CD4-positive, alpha-beta T cell treated with Interleukin-17A for 1 hour (primary cell): ENCODE measurements at places on chromosomes 7 and 10.

GRCh38 chr10:43939389-43939938, 290.8 kb upstream of the ZNF32 start:
- no peak for DNase-seq

- no peak for DNase-seq
Observed at GRCh38 chr7:100367676-100368613, 5.3 kb upstream of the PILRA start.

GRCh38 chr10:70277396-70278030, 6.3 kb downstream of the NPFFR1 start:
- DNase-seq, result no peak

DNA sequence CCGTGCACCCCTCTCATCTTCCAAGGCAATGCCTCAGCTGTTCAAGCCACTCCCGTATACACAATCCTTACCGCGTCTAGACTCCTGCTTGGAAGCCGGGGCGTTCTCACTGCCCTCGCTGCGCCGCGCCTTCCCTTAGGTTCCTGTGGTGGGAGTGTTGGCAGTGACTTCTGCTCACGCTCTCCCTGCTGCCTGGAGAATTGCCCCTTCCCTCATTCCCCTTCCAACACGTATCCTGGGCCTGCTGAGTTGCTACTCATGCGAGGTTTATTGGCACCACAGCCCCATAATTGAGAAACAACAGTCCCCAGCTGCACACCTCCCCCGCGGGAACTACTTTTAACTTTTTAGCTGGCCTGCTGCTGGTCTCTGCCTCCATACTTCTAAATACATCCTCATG, 31.9 kb downstream of the RBM17 start:
- no peak for DNase-seq

DNA sequence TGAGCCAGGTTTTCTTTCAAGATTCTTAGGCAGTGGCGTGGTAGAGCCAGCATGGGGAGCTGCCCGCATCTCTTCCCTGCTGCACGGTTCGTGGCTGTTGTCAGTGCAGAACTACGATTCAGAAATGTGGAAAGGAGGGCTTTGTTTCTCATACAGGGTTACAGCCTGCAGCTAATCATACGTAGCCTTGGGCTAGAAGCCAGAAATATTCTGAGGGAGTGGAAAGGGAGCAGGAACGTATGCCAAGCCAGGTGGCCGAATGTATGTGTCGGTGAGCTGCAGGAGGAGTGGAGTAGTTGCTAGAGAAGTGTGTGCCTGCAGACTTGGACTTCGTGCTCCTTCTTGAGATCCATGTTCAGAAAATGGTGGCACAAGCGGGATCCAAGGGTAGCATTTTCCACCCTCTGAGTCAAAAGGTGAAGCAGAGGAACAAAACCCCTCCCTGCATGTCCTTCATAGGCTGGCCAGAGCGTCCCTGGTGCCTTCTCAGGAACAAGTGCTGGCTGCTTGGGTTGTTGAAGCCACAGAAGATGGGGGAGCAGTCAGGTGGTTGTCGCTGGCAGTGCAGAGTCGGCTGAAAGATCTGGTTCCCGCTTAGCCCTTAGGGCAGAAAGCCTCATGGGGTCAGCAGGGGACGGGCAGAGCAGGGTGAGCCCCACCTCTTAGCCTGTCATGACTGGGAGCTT, 40.9 kb downstream of the LANCL2 start:
- DNase-seq, result no peak

DNA sequence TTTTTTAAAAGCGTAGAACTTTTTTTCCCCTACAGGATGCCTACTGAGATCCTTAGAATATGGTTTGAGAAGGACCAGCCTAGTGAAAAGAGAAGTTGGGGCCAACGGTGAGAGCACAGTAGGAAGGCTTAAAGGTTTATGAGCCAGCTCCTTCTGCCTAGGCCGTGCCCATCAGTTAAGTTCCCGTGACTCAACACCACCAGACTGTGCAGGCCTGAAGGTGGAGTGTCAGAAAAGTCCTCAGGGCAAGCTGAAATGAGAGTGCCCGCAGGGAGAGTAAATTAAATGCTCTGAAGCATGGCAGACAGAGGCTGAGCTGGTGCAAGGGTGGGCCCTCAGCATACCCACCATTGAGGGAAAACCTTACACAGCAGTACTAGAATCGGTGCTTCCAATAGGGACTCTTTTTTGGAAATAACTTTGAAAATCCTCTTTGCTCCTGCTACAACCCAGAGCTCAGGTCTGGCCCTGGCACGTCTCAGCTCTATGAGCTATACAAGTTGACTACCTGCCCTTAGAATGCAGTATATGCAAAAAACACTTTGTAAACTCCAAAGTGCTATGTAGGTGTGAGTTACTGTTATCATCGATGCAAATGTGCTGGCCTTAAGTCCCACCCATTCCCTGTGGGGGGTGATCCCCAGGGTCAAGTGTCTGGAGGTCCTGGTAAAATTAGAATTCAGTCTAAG, 15.2 kb upstream of the C10orf67 start:
- DNase-seq, result no peak

- no peak for DNase-seq
Observed at GRCh38 chr7:67912437-67912836, 915.8 kb downstream of the TYW1 start.

DNA sequence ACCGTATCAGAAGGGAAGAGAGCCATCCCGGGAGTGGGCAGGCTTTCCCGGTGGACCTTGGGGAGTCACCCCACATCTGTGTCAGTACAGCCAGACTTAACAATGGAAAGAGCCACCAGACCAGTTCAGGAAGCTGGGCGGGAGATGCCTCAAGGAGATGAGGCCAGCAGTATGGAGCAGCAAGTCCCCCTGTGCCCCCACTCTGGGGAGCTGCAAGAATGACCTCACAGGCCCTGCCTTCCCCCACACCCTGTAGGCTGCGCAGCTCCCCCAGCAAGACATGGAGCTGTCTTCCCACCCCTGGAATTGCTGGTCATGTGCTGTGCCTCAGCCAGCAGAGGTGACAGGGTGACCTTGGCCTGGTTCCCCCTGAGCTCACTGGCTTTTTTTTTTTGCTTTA, 76.8 kb upstream of the INSIG1 start:
- no peak for DNase-seq

GRCh38 chr7:12519682-12520009, 50.9 kb upstream of the SCIN start:
- no peak for DNase-seq

DNA sequence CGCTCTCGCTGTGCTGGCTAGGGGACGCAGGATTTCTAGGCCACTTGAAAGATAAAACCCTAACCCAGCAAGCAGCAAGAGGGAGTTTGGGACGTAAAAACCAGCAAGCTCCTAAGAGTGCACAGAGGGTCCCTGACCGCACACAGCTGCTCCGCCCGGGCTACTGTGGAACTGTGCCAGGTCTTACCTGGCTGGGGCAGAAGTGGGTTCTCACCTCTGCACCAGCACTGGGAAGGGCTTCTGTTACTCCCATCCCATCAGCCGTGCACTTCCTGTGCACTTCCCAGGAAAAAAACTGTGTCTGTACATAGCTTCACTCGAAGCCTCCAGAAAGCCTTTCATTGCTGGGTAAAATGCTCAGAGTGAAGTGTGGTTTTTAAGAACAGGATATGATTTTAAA, 45.9 kb upstream of the PTF1A start:
- DNase-seq, result no peak

- no peak for DNase-seq
Observed at GRCh38 chr10:317271-317769, 182.1 kb downstream of the ZMYND11 start.

GRCh38 chr10:28761084-28761846, 83.9 kb downstream of the BAMBI start:
- no peak for DNase-seq

- DNase-seq, result no peak
Observed at GRCh38 chr7:100582041-100582579, 3.8 kb downstream of the LRCH4 start.

DNA sequence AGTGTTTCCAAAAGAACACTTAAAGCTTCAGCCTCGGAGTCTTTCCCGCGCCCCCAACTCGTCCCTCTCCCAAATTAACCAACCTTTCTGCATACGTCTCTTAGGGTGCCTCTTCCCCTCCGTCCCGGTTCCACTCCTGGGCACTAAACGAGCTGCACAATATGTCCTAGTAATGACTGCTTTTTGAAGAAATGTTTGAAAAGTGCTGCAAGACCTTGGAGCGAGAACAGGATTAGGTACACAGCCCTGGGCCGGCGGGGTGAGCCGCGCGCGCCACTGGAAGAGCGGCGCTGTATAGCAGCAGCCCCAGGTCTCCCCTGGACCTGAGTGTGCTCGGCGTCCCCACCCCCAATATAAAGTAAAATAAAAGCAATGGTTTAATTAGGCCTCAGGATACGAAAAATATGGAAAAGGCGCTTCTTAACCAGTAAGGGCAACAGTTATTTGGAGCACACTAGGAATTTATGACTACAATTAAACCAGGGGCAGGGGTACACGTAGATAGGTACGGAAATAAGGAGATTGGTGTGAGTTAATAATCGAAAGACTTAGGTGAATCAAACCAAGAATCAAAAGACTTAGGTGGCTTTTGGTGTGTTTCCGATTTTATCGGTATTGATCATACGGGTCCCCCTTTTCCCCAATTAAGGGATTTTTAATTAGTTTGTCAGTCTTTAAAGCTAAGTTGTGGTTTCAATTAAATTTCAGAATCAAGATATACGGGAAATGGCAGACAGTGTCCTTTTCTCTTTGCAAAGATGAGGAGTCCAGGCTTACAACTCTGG, 1.9 kb downstream of the TET1 start:
- no peak for DNase-seq

DNA sequence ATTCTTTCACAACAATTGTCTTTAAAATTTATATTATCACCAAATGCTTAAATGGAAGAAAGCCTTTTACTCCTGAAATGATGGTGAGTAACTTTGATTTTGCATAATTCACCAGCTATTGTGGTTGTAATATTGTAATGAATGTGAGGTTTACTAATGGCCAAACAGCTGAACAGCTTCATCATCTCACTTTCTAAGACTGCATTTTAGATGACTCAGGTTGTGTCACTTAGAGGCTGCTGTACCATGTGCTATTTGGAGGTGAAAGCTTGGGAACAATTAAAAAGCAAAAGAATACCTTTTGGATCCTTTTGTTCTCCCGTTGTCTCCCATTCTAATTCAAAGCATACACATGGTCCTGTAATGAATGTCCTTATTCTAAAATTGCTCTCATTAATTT, 604.0 kb upstream of the PFKP start:
- no peak for DNase-seq

- DNase-seq, result no peak
Observed at GRCh38 chr10:120508393-120508792, 51.4 kb downstream of the PLPP4 start.

DNA sequence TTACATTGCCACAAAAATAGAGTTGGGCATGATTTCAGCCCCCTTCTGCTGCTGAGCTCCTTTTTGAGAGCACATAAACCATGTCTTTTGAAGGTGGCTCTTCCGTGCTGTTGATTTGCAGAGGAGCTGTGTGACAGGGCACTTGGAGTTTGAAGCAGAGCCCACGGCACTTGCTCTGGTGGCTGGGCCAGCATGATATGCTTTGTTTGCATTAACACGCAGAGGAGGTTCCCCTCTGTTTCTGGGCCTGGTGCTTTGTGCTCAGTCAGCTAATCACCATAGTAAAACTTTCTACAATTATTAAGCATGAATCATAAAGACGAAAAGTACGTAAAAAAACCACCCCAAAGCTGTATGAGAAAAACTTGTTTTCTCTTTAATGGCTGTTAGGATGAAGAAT, 40.1 kb downstream of the RBM33 start:
- DNase-seq, result no peak

DNA sequence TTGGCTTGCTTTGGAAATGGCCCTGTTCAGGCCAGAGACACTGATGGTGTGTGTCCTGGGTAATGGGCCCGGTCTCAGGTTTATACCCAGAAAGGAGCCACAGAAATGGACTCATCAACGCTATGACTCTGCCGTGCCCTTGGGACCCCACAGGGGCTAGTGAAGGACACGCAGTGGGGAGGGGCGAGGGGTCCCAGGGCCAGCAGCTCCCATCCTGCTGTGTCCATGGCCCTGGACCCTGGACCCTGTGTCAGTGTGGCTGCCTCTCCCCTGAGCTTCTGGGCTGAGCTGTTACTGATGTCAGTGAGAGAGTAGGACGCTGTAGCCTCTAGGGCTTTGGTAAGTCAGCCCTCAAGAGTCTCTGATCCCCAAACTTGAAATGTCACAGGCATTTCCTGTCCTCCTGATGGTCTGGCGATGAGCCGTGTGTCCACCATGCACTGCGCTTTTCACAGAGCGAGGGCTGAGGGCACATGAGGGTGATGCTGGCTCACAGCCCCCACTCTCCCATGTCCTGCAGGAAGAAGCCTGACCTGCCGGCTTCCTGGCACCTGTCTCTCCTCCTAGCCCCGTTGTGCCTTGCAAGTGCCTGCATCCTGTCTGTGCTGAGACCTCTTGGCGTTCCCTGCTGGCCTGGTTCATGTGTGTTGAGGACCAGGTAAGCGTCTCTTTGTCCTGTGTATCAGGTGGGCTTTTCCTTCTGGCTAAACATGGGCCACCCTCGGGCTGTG, 4.4 kb downstream of the ZNF316 start:
- DNase-seq, result no peak

DNA sequence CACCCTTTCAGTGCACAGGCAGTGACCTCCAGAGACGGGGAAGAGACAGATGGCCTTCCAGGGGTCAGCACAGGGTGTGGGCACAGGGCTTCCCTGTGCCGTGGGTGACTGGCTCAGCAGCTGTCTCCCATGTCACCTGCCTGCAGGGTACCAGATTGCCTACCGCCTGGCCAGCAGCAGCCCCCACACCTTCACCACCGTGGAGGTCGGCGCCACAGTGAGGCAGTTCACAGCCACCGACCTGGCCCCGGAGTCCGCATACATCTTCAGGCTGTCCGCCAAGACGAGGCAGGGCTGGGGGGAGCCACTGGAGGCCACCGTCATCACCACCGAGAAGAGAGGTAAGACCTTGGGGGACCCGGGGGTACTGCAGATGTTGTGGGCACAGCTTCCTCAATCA, 536.5 kb upstream of the FOXK1 start:
- DNase-seq, result no peak

DNA sequence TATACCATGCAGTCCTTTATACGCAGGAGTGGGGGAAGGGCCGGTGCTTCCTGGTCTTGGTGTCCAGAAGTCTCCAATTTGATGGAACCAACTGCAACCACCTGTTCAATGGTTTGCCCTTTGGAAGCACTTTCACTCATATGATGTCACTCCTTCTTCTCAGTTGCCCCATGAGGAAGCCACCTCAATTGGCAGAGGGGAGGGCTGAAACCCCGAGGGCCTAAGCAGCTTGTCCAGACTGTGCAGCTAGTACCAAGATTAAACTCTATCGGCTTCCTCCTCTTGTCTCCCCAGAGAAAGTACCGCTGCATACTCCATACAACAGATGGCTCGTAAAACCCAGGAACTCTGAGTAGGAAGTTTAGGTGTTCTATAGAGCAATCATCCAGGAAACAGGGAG, 789.4 kb downstream of the TYW1 start:
- DNase-seq, result no peak

DNA sequence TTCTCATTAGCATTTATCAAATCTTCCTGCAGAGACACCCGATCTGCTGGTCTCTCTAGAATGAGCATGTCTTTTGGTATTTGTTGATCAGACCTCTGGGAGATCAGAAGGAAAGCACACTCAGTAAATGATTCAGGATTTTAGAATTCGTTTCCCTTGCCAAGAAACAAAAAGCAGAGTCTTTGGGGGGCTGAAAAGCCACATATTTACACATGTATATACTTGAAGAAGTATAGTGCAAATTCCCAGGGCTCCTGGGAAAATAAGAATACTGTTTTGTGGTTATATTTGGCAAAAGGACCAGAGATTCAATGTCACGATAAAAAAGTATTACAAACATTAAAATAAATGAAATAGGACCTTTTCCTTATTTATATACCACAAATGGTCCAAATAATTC, 100.2 kb downstream of the AGMO start:
- DNase-seq, result no peak

GRCh38 chr7:26583094-26583648, 281.2 kb downstream of the SKAP2 start:
- DNase-seq, result no peak

GRCh38 chr10:5159126-5159525, 25.8 kb downstream of the AKR1C8 start:
- DNase-seq, result no peak
